Activated T-helper 1 cell treated with Interleukin-2 at 50 U/mL for 16 hours (primary cell): ENCODE measurements at places on chromosomes 11 and 22.

GRCh38 chr11:57458410-57459163 is 1.7 kb upstream of the RTN4RL2 start:
- DNase-seq = no peak

- no peak for DNase-seq
These were observed 28.3 kb upstream of the CCDC134 start for GRCh38 chr22:41772198-41772597.

GRCh38 chr22:24305260-24305692 is 34.6 kb downstream of the SPECC1L start:
- no peak for DNase-seq

DNA sequence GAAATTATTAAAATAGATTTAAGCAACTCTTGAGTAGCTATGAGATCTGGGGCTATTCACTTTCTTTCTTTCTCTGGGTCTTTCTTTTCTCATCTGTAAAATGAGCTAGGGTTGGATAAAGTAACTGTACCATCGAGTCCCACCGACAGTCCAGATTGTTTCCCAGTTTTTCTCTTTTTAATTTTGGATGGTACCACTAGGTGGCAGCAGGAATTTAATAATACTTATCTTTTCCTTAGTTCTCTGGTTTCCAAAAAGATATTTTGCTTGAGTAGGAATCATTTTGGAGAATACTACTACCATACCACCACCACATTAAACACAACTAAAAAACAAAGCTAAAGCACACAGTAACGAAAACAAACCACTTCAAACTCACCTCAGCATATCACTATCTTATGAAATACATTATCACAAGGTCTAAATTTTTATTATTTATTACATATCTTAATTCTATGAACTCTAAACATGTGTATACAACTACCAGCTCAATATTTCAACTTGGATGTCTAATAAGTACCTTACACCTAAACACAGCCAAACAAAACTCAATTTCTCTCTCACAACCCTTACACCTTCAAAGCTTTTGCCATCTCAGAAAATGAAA is 584.0 kb downstream of the KCNA4 start:
- DNase-seq = no peak

DNA sequence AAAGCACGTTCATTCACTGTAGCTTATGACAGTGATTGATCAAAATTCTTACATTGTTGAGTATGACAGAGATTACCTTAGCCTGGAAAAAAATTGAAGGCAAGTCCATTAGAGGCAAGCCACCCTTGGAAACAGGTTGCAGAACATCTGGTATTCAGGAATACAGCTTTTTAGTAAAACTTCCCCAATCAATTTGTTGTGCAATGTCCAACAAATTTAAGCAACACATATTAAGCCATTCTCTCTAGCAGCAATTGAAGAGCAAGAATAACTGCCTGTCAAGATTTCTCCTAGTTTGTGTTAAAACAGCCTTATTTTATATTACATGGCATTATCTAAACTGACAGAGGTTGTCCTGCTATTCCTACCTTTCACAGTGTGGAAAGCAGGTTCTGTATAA is 37.0 kb downstream of the BCL2L13 start:
- no peak for DNase-seq
